Activated T-helper 1 cell treated with anti-CD3 and anti-CD28 coated beads, Interleukin-2, amount 50 U/mL, for 16 hours (primary cell): ENCODE measurements at places on chromosomes 11 and 22.

DNA sequence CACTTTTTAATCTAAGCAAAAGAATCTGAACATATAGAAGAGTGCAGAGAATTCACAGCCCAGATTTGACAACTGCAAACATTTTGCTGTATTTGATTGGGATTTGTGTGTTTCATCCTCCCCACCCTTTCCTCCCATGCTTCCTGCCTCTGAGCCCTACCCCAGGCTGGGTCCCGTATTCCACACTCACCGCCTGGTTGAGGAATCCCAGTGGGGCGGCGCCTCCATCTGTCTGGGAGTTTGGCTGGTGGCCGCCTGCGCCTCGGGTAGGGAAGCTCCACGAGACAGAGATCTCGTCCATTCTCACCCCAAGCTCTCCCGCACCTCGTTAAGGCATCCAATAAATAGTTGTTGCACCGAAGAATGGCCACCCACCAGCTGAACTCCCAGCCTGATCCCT is 105.9 kb upstream of the SLC22A12 start:
- DNase-seq, result no peak

GRCh38 chr22:30196880-30197336 is 49.7 kb downstream of the LIF start:
- DNase-seq, result no peak

DNA sequence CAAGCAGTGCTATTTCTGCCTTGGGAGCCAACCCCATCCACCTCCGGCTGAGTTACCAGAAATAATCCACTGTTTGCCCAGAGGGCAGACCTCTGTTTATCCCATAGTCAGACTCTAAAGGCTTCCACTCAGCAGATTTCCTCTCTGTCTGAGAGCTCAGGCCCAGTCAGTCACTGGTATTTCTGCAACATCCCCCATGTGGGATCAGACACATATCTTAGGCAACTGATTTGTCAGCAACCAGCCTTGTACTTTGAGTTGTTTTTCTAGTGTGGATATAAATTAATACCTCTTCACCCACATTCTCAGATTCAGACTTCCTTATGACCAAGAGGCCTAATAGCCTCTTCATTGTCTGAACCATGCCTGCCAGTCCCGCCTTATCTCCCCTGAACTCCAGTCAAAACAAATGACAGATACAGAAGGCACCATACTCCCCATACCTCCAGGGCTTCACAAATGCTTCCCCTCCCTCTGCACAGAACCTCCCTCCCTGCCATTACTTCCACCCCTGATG is 193.6 kb downstream of the FAM76B start:
- DNase-seq, result no peak

- no peak for DNase-seq
These were observed 67.6 kb upstream of the BID start for GRCh38 chr22:17841836-17842235.

DNA sequence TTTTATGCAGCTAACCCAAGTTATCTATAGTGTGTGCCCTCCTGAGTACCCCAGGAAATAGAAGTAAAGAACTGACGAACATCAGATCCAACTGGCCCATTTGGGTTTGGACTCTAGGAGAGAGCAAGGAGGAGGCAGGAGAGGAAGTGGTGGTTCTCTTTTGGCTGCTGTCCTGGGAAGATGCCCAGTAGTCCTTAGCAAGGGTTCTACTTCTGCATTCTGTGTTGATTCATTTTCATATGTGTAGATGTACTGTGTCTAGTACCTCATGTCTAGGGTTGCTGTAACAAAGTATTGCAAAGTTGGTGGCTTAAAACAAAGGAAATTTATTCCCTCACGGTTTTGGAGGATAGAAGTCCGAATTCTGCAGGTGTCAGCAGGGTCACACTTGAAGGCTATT is 6.6 kb upstream of the MMP27 start:
- no peak for DNase-seq
